ENCODE measurements at places on chromosomes 3 and 15.

DNA sequence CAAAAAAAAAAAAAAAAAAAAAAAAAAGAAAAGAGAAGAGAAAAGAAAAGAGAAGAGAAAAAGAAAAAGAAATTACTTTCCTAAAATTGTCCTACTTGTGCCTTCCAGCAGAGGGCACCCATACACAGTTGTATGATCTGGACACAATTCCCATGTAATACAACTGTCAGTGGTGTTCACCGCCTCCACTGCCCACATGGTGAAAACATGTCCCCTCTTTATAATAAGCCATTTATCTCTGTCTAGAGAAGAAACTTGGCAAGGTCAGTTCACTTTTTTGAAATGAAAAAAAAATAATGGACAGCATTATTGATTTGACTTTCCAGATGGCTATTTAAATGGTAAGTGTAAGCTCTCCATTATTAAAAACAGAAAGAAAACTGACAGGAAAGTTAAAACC is 459.4 kb downstream of the GBE1 start:
- DNase-seq: peak; percentile 1

DNA sequence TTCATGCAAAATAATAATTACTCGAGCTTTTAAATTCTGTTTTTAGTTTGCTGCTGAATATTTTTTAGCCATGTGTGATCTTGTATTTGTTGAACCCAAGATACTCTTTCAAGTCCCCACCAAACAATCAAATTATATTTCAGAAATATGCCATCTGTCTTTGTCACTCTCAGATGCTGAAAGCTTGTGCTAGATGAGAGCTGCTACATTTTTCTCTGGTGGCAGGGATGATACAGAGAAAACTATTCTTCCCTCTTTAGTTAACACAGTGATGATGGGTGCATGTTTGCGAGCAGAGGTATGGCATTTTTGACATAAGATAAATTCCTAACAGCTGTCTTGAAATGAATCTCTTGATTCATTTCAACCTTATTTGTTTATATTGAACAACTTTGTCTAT is 100.6 kb upstream of the NPHP3 start:
- no peak for DNase-seq

DNA sequence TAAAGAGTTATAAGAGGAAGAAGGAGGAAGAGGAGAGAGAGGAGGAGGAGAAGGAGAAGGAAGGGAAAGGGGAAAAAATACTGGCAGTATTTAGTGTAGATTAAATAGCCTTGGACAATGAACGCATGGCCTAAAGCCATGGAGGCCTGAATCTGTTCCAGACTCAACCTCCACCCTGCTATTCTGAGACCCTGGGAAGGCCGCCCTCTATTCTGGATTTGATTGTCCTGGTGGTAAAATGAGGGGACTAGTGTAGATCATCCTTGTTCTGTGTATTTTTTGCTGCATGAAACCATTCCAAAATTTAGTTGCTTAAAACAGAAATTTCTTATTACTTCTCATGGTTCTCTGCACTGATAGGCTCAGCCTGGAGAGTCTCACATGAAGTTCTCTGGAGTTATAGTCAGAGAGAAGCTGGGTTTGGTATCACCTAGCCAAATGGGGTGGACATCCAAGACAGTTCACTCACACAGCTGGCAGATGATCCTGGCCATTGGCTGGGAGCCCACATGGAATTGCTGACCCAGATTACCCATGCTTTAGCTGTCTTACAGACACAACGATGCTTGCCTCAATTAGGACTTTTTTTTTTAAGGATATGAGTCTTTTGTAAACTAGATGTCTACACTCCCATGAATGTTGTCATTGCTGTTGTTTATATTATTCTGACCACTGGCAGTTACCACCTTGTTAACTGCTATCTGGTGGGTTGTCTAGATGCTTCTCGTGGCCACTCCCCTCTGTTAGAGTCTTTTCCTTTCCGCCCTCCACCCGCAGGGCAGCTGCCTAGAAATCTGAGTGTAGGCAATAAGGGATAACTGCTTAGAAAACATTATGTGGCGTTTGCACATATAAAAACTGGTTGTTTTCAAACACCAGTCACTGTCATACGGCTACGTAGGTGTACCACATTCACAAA is 149.9 kb downstream of the SST start:
- no peak for DNase-seq

GRCh38 chr3:187951452-187952190 is 202.3 kb upstream of the LPP start:
- no peak for DNase-seq

DNA sequence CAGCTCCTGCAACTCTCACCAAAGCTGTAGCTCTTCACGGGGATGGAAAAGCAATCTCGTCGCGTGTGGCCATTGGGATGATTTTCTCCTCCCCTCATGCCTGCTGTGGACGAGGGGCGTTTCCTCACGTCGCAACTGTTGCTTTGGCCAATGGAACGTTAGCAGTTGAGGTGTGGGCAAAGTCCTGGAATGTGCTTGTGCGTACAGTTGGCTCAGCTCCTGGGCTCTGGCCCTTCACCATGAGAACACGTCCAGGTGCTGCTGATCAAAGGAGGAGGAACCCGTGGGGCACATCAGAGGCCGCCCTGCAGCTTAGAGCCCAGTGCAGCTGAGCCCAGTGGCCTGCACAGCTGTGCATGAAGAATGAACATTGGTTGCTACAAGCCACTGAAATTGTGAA is 186.1 kb downstream of the TJP1 start:
- DNase-seq: no peak

DNA sequence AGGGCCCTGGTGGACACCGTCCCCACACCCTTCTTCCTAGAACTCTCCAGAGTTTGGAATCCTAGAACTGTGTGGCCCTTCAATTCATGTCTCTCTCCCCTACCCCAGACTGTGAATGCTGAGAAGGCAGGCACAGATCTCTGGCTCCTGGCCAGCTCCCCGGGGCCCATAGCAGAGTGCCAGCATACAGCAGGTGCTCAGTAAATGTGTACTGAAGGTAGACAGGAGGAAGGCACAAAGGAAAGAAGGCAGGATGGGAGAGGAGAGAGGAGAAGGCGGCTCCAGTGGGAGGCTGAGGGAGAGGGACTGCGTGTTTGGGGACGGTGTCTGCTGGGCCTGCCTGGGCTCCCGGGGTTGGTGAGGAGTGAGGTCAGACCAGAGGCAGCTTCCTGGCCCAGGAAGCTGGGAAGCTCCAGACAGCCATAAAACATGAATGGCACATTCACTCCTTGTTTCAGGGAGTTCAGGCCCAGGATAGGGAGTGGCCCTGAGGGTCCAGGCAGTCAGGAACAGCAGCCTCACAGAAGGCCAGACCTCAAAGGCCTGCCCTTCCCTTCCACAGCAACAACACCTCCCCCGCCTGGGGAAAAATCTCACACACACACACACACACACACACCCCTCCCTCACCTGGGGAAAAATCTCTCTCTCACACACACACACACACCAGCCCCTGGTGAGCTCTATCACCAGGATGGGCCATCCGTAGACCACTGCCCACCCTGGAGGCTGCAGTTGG is 137.1 kb upstream of the PRR20G start:
- DNase-seq: no peak

- DNase-seq: no peak
These were observed 17.1 kb downstream of the ZFAND6 start for GRCh38 chr15:80076321-80077318.

DNA sequence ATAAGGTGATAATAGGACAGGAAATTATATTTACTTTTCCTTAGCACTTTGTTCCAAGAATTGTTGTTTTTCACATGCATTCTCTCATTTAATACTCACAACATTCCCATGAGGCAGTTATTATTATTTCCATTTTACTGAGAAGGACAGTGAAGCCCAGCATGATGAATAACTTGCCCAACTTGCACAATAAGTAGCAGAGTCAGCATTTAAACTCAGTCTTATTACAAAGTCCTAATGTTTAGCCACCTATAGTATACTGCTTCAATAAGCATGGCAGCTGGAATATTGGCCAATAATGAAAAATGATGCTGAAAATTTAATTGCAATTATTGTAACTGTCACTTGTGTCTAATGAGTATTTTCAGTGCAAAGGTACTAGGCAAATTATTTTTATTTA is 45.7 kb downstream of the SYNPR start:
- DNase-seq: no peak

DNA sequence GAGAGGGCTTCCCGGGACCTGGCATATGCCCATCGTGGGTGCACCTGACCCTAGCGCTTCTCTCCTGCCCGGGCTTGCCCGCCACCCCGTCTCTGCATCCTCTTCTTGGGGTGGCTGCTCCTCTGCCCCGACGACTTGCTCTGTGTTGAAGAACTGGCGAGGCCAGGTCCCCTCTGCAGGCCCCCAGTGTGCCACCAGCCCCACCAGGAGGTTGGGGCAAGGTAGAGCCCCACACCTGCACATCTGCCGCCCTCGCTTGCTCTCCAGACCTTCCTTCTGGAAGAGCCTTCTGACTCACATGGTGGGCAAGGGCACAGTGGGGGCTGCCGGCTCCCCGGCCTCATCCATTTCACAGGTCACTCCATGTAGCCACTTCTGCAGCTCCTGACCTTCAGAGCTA is 84.3 kb downstream of the FBLN2 start:
- DNase-seq: no peak

- no peak for DNase-seq
These were observed 158.3 kb downstream of the EFHB start for GRCh38 chr3:19775765-19776164.
